ENCODE measurements at places on chromosomes 3 and 15. TPM values are rescaled to one million over a fixed set of nuclear protein-coding genes. Genes with fewer than 3 reads are reported as not detected.

DNA sequence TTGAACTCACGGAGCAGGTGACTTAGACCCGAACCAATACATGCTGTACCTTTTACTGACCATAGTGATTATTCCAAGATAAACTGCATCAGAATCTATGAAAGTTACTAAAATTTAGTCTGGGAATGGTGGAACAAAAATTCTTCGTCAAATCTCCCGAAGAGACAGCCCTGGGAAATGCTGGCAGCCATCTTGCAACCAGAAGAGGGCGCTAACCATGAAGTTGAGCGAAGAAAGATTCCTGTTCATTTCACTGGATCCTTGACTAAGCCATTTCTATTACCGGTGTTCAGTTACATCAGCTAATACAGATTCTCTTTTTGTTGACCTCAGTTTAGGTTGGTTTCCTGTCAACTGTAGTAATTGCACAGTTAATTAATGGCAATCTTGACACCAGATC is 199.6 kb downstream of the SLC9A9 start:
- no peak for DNase-seq

DNA sequence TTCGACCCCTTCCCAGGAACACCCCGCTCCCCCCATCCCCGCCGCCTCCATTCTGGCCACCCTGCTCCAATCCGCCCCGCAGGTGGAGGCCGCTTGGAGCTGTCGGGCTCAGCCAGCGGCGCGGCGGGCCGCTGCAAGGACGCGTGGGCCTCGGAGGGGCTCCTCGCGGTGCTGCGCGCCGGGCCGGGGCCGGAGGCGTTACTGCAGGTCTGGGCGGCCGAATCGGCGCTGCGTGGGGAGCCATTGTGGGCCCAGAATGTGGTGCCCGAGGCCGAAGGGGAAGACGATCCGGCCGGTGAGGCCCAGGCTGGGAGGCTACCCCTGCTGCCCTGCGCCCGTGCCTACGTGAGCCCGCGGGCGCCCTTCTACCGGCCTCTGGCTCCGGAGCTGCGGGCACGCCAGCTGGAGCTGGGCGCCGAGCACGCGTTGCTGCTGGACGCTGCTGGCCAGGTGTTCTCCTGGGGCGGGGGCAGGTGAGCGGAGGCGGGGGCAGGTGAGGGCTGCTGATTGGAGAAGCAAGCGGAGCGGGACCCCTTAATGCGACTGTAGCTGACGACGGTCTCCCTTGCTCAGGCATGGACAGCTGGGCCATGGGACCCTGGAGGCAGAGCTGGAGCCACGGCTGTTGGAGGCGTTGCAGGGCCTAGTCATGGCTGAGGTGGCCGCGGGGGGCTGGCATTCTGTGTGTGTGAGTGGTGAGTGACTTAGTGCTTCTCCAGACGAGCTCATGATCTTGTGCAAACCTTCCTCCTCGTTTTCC is 2.5 kb downstream of the RCCD1 start:
- no peak for DNase-seq

DNA sequence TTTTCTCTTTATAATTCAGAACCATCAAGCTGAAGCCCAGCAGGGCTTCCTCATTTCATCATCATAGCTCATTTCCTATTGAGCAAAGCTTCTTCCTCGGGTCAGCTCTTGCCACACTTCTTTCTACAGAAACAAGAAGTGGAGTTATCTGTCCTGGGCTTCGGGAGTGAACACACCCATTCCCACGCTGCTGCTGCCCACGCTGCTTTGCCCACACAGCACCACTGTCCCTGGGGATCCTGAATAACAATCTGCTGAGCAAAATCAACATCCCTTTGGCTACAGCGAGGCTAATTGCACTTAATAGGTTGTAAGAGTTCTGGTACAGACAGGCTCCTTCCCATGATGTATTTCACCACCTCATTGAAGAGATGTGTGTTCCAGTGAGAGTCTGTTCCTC is 23.7 kb downstream of the CEP19 start:
- DNase-seq, result no peak

- DNase-seq, result no peak
Observed at GRCh38 chr3:107740992-107741896, 218.5 kb downstream of the BBX start.

DNA sequence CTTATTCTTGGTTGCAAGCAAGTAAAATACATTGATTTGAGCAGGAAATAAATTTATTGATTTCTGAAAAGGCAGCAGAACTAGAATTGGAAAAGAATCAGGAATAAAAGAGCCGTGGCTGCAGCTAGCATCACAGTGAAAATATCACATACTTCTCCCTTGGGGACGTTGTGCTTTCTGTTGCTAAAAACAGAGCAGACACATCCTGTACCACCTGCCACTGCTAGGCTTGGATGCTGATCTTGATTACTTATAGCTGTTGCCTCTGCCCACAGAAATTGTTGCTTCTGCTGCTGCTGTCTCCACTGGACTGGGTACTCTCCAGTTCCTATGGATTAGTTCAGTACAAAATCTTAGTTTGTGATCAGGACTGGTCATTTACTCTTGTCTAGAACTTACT is 283.8 kb downstream of the C3orf38 start:
- DNase-seq, result no peak

DNA sequence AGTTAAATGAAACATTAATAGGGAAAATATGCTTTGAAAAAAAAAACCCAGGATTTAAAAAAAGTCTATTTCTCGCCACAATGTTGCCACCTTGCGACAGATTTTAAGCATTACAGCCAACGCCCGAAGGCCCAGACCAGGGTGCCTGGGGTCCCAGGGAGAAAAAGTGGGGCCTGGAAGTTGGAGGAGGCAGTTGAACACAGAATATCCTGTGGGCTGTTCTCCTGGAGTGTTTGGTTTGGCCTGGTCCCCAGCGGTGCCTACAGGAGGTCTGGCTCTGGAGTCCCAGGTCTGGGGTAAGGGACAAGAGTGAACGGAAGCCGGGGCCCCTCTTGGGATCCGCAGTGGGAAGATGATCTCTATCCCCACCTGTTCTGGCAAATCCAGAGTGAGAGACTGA is 3.4 kb downstream of the RNU6-1 start:
- peak; percentile 66 for DNase-seq

GRCh38 chr3:112638327-112639020 is 2.5 kb downstream of the CCDC80 start:
- no peak for DNase-seq

- no peak for DNase-seq
Observed at GRCh38 chr15:21261965-21262850, 178.1 kb downstream of the POTEB3 start.

- no peak for DNase-seq
Observed at GRCh38 chr3:160820022-160820421, 64.0 kb downstream of the PPM1L start.

DNA sequence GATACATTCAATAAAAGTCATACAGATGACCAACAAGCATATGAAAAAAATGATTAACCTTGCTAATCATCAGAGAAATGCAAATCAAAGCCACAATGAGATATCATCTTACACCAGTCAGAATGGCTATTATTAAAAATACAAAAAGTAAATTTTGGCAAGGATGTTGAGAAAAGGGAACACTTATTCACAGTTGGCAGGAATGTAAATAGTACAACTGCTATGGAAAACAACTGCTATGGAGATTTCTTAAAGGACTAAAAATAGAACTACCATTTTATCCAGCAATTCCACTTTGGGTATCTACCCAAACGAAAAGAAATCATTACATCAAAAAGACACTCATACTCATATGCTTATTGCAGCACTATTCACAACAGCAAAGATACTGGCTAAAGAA is 1121.8 kb downstream of the TBL1XR1 start:
- DNase-seq, result no peak

DNA sequence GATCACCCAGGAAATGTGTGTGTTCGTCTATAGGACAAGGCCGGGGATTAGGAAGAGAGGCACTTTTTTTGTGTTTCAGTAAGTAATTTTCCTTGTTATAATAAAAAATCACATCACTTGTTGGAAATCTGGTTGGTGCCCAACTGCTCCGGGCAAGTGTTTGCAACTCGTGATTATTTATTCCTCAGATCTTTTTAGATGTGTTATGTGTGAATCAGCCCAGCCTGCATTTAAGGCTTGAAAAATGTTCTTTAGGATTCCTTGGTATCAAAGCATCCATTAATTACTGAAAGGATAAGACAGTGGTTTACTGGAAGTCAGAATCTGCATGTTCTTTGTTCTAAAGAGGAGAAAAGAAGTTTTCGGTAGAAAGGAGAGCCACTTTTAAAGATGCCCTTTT is 345.6 kb downstream of the FEZF2 start:
- DNase-seq, result no peak

- DNase-seq, result no peak
Observed at GRCh38 chr15:69118089-69118488, 42.3 kb upstream of the GLCE start.

DNA sequence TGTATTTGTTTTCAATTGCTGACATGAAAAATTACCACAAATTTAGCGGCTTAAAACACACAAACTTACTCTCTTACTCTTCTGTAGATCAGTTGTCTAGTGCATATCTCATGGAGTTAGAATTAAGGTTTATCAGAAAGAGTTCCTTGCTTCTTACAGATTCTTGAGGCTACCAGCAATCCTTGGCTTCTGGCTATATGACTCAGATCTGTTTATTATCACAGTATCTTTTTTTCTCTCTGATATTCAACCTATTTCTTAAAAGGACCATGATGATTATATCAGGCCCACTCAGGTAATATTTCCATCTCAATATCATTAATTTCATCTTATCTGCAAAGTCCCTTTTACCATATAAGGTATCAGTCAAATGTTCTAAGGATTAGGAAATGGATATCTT is 263.5 kb upstream of the BCHE start:
- no peak for DNase-seq

DNA sequence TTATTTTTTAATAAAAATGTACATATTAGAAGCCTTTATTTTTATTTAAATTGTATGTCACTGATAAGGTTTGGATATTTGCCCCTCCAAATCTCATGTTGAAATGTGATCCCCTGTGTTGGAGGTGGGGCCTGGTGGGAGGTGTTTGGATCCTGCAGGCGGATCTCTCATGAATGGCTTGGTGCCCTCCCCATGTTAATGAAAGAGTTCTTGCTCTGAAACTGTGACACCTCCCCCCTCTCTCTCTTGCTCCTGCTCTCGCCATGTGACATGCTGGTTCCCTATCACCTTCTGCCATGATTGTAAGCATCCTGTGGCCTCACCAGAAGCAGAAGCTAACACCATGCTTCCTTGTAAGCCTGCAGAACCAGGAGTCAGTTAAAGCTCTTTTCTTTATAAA is 13.0 kb downstream of the AGTR1 start:
- DNase-seq, result no peak

- no peak for DNase-seq
Observed at GRCh38 chr3:126181398-126181725, 976 bp upstream of the ALDH1L1 start.

- DNase-seq, result no peak
Observed at GRCh38 chr3:132346841-132347736, 29.9 kb downstream of the ACP3 start.

- DNase-seq, result no peak
Observed at GRCh38 chr15:49823987-49824774, 203.3 kb downstream of the DTWD1 start.

DNA sequence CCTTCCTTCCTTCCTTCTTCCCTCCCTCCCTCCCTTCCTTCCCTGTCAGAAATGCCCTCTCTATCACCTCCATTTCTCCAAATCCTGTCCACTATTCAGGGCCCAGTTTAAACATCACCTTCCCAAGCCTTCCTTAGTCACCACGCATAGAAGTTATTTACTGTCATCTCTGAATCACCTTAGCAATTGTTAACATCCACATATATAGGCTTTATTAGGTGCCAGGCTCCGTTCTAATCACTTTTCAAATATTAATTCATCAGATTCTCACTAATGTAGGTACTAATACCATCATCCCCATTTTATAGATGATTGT is 1.1 kb upstream of the MAGEF1 start:
- no peak for DNase-seq

- no peak for DNase-seq
Observed at GRCh38 chr3:157109267-157110141, 50.4 kb downstream of the CCNL1 start.

GRCh38 chr3:183370391-183370790 is 58.0 kb downstream of the MCF2L2 start:
- DNase-seq, result no peak

DNA sequence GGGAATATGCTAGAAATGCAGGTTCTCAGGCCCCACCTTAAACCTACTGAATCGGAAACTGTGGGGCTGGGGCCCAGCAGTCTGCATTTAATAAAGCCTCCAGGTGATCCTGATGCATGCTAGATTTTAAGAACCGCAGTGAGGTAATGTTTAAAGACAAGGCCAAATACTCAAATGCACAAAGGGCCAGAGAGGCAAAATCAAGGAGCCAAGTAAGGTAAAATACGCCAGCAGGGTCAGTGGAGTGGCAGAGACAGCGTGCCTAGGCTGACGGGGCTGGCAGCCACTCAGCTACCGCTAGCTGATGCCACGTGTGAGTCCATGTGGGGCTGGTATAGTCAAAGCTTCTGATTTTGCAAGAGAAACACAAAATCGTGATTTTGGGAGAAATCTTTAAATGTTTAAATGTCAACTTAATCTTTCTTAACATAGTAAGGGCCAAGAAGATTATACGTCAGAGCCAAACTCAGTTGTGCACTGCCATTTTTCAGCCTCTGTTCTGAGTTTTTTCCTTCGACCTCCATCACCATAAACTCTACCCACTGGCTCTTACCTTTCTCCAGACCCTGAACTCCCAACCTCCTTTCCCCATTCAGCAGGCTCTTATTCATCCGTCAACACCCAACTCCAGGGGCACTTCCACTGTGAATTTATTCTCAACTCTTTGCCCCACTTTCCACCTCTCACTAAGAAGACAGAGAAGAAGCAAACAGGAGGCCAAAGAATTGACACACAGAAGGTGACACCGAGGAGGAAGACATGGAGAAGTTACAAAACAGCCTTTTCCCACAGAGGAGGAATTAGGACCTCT is 136.6 kb upstream of the RAD18 start:
- DNase-seq, result no peak

- no peak for DNase-seq
Observed at GRCh38 chr3:151315136-151315535, 1.5 kb downstream of the GPR87 start.

GRCh38 chr3:177607589-177607988 is 410.3 kb upstream of the TBL1XR1 start:
- no peak for DNase-seq

- DNase-seq, result no peak
Observed at GRCh38 chr3:52827866-52828376, 2.6 kb downstream of the ITIH4 start.

GRCh38 chr3:67384760-67385397 is 269.5 kb downstream of the SUCLG2 start:
- DNase-seq, result peak; percentile 57

- DNase-seq, result no peak
Observed at GRCh38 chr3:13024765-13025065, 48.5 kb downstream of the IQSEC1 start.

The PLSCR2 gene
- not detected for total RNA-seq

The RRP9 gene
- 29.6 TPM for total RNA-seq

The IMPG2 gene
- total RNA-seq, result 0.29 TPM

The CPLX3 gene
- not detected for total RNA-seq

The BDH1 gene
- 171 TPM for total RNA-seq

The CLSTN2 gene
- total RNA-seq, result not detected

The CCR9 gene
- total RNA-seq, result 0.08 TPM

The SLC41A3 gene
- total RNA-seq, result 22.0 TPM

The TJP1 gene
- not detected for total RNA-seq

Data from activated CD8-positive, alpha-beta T cell treated with anti-CD3 and anti-CD28 coated beads, Interleukin-2, amount 10 ng/mL, durations not matched to agents 7 days and 5 days (primary cell).